ENCODE measurements at places on chromosomes 4 and X. TPM values are rescaled to one million over a fixed set of nuclear protein-coding genes. Genes with fewer than 3 reads are reported as not detected.

Gene WFS1
- polyA plus RNA-seq, result 32.4 TPM

Gene RTL9
- polyA plus RNA-seq, result 0.31 TPM

Gene CYBB
- polyA plus RNA-seq, result 15.9 TPM

Gene PITX2
- 25.4 TPM for polyA plus RNA-seq

Gene EXOC1
- polyA plus RNA-seq, result 38.2 TPM

Gene ARHGAP36
- 0.70 TPM for polyA plus RNA-seq

DNA sequence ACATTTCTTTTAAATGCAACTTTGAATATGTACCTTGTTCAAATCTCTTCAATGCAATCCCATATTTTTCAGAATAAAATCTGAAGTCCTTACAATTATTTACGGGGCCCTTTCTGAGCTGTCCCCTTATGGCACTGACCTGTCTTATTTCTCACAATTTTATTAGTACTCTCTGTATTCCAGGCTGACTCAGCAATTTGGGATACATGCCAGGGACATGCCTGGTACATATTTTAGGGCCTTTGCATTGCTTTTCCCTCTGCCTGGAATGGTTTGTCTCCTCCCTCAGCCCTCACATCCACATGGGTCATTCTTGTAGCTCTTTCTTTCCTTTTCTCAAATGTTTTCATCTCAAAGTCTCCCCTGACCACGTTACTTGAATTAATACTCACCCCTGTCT, 172.2 kb upstream of the TECRL start:
- DNase-seq, result no peak

- DNase-seq, result peak; percentile 83
Observed at GRCh38 chr4:183408796-183409195, 35.6 kb upstream of the CDKN2AIP start.

GRCh38 chr4:82782626-82783345, 15.8 kb downstream of the SCD5 start:
- peak; percentile 45 for DNase-seq

DNA sequence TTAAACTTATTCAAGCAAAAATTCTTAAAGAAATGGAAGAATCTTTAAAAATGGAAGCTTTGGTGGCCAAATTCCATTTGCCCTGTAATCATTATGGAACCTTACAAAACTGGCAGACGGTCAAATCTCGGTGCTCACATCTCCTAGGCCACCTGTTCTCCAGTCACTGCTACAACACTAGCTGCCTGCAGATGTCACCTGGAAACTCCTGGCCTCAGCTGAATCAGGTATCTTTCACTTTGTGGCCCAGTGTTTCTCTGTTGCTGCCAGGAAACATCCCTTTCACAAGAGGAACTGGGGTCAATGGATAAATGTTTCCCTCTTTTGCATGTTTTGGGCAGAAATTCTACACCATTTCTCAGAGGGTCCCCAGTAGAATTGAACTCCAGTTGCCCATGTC, 4.2 kb upstream of the CXCL3 start:
- DNase-seq, result peak; percentile 58
